ENCODE measurements at places on chromosomes 2 and 18.
A peak's percentile ranks its signal among the peaks of the same experiment; 100 is the strongest.

- no peak for DNase-seq
Observed at GRCh38 chr18:43312891-43313290, 35.6 kb upstream of the SYT4 start.

DNA sequence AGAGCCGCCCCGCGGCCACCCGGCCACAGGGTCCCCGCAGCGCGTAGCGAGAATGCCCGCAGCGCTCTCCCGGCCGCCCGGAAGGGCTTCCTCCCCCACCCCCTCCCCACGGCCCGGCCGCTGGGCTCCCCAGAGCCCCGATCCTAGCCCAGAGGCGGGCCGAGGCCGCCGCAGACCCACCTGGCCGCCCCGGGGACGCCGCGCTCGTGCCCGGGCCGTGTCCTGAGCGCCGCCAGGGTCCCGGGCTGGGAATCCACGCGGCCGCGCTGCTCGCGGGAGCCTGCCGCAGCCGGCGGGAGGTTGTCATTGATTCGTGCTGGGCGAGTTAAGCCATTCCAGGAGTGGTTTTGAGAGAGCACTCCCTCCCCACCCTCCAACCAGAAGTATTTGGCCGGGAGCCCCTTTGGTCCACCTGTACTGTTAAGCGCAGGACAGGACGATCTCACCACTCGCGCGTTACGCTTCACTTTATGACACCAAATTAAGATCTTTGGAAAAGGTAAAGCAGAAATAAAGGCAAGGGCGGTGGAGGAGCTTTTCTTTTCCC, 206.4 kb upstream of the SMAD2 start:
- DNase-seq, result no peak

GRCh38 chr2:190352668-190353536, 9.5 kb downstream of the INPP1 start:
- DNase-seq, result peak; percentile 65

- no peak for DNase-seq
Observed at GRCh38 chr18:51857989-51858388, 482.0 kb upstream of the DCC start.

GRCh38 chr18:24988253-24988840, 363.6 kb downstream of the ZNF521 start:
- DNase-seq, result no peak
